ENCODE measurements at places on chromosomes 3 and 15. TPM values are rescaled to one million over a fixed set of nuclear protein-coding genes. Genes with fewer than 3 reads are reported as not detected.

DNA sequence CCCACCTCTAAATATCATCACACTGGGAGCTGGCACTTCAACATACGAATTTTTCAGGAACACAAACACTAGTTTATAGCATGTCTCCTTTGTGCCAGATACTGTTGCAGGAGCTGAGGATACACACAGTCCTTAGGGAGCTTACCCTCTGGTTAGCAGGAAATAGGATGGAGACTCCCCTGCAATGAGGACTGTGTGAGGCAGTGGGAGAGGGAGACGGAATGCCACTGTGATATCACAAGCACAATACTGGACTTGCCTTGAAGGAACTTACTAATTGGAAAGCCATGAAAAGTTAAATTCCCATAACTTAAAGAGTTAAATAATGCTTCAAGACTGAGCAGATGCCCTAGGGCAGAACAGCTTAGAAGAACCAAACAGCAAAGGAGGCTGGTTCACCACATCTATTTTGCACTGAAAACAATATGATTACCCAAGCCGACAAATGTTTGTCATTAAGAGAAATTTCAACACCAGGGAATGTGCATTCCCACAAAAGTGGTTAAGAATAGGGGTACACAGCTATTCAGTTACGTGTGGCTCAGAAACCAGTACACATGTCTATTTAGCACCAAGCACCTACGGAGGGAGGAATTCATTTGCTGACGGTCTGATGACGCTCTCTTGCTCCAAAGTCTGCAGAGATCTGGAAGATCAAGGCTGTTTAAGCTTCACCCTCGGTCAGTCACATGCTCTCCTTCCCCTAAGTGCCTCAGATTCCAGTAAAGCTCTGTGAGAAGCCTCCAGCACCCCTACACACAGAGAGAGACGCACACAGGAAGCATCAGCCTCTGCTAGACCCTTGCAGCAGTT, 5.2 kb downstream of the TBC1D2B start:
- peak; percentile 46 for DNase-seq

DNA sequence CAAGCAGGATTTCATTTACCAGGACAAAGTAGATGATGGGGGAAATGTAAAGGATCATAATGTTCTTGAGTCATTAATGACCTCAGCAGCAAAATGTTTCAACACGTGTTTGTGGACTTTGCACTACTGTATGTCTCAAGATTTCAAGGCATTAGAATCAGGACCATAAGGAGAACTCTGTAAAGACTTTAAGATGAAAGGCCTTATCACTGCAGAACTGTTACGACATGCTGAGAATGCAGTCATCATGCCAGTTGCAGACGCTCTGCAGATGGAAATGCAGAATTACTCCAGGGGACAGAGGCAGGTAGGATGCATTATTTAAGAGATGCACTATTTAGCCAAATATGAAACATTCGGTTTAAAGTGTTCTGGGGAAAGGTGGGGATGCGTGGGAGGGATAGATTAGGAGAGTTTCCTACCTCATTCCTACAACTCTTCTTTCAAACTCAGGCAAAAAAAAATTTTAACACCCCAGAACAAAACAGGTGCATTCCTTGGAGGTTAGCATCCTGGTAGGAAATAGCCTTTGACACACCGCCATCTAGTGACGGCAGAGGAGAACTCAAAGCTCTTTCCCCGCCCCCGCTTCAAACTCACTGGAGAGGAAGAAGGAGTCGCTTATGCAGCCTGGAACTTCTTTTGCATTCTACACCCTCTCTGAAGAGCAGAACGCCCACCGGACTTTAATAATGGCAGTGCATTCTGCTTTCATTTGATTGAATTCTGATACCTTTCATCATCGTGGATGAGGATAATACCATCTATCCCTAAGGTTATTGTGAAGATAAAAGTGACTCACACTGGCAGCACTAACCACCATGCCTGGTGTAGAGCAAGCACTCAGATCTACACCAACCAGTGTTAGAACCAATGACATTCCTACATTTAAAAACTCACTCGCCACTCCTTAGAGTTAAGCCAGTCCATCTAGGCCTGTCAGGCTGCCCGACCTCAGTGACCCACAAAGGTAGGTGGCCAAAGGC, 43.1 kb upstream of the TOPAZ1 start:
- peak; percentile 83 for DNase-seq

DNA sequence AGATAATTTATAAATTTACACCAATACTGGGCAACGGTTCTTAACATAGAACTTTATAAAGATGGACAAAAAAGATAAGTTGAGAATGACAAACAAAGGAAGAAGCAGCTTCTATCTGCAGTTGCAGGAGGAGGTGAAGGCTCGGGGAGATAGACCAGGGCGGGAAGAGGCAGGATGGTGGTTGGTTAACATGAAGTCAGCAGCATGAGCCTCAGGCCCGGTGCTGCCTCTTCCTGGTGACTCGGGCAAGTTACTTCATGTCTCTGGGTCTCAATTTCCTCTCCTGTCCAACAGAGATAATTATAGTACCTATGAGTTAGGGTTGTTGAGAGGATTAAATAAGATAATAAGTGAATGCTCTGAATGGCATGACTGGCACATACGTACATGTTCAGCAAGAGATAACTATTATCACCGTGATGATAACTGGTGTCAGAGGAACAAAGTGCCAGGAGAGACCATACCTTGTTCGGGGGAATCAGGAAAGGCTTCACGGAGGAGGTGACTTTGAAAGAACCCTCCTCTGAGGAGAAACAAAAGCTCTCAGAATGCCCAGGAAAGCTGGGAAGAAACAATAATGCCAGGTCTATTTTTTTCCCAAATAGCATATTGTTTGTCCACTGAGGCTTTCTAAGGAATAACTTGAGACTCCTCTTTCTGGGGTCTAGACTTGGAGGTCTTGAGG, 4.4 kb downstream of the PAK6 start:
- DNase-seq, result no peak

SERPINI2 gene
- not detected for total RNA-seq

AEN gene
- 112 TPM for total RNA-seq

CP gene
- 93.2 TPM for total RNA-seq

GOLGA8T gene
- total RNA-seq, result not detected

CSTA gene
- not detected for total RNA-seq
